ENCODE measurements at places on chromosomes 12 and 14.
A peak's percentile ranks its signal among the peaks of the same experiment; 100 is the strongest.

GRCh38 chr12:100724071-100724470 lies 70.5 kb upstream of the ANO4 start:
- peak; percentile 75 for DNase-seq

GRCh38 chr14:24775950-24776349 lies 142.0 kb upstream of the GZMB start:
- no peak for DNase-seq

GRCh38 chr14:61103541-61104339 lies 122.7 kb downstream of the SLC38A6 start:
- no peak for DNase-seq

DNA sequence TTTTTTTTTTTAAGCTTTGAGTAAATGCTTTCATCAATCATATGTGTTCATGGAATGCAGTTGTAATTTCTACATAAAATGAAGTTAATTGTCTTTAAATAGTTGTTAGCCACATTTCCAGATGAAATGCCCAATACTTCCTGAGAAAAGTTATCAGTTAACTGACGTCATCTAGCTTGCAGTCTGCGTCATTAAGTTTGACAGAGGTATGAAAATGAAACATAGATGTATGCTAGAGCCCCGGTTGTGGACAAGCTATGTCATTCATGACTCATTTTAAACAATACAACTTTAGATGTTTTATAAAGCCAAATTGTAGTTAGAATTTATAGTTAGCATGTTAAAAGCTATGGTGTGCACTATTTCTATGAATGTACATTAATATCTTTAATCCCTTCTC lies 90.7 kb downstream of the PLEKHA5 start:
- no peak for DNase-seq

DNA sequence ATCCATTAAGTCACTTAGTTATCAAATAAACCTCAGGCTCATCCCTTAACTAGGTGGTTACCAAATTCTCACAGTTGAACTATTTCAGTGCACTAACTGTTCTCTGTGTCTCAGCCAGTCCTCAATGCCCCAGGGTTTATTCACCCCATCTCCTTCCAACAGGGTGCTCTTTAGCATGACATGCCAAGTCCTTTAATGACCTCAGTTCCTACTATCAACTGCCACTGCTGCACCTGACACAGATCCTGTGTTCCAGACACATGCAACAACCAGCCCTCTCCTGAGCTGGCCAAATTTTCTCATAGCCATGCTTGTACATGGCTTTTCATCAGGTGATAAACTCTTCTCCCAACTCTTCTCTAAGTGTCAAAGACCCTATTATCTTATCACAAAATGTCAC lies 80.0 kb downstream of the ATXN2 start:
- no peak for DNase-seq

- no peak for DNase-seq
These were observed 16.0 kb downstream of the METTL3 start for GRCh38 chr14:21494902-21495762.

DNA sequence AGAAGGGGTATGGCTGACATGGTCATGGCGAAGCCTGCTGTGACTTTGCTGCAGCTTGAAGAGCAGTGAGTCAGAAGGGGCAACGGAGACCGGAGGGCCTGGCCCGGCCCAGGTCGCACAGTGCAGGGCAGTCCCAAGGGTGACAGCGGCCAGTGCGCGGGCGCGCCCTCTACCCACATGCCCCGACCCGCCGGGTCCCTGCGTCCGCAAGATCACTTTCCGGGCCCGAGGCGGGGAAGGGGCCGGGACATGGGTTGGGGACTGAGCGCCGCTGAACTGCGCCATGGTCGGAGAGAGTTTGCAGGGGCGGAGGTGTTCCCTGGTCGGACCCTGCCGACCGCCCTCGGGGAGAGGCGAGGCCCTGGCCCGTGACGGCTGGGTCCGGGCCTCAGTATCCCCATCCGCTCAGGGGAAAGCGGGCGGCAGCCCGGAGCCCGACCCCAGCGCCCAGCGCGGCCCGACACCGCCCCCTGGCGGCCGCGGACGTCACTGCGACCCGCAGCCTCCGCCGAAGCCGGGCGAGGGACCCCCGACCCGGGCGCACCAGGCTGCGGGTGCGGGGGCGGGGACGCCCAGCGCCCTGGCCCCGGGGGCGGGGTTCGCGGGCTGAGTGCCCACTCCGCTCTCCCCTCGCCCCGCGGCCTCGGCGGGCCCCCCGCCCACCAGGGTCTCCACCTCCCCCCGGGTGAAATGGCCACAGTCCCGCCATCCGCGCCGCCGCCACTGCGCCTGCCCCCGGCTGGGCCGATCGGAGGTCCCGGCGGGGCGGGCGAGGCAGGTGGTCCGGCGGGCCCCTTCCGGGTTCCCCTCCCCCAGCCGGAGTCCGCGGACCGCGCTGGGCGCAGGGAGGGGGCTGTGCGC lies 7.2 kb upstream of the ANKRD9 start:
- DNase-seq: no peak

- no peak for DNase-seq
These were observed 36.0 kb upstream of the FAR2 start for GRCh38 chr12:29113101-29113500.

GRCh38 chr14:68623826-68624225 lies 169.0 kb downstream of the ZFP36L1 start:
- DNase-seq: no peak

DNA sequence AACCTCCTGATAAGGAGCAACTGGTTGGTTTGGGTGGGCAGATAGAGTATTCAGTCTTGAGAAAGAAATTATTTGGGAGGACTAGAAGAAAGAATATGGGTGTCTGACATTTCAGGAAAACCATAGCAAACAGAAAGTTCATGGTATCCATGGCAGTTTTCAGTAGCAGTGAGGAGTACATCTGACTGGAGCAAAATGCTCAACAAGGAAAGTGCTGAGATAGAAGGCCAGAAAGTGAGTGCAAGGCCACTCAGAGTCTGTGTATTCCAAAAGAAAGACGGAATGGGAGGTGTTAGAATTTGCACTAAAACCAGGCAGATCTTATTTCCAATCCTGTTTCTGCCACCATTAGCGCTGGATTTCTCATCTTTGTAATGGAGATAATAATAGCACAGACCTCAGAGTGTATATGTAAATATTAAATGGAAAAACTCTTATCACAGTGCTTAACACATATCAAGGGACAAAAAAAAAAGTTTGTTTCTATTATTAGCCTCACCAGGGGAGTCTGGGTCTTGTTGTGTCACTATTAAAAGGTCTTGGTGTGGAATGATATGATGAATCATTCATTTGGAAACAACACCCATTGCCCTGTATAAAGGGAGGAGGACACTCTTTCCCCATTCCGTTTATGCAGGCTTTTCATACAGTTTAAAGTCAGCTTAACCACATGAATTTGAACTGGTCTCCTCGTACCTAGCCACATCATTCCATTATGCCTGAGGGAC lies 349.8 kb downstream of the IPO8 start:
- DNase-seq: no peak

DNA sequence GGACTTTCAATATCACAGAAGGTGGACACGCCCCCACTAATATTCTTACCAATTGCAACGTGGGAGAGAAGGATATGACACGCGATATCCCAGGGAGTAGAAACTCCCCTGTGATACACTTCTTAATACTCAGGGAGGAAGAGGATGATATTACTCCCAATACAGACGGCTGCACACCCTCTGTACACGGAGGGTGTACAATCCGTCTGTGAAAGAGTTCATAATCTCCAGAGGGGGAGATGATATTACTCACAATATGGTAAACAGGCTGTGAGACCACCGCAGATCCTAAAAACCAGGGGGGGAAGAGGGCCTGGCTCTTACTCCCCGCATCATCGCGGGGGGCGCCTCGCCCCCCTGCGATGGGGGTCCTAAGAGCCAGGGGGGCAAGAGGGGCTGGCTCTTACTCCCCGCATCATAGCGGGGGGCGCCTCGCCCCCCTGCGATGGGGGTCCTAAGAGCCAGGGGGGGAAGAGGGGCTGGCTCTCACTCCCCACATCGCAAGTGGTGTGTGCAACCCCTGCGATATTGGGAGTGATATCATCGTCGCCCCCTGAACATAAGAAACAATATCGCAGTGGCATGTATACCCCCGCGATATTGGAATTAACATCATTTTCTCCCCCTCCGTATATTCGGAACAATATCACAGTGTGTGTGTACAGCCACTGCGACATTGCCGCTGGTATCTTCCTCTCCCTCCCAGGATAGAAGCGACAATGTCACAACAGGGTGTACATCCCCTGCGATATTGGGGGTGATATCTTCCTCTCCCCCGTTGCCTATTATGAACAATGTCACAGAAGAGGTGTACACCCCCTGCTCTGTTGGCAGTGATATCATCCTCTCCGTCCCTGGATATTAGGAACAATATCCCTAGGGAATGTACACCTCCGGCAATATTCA lies 8.9 kb upstream of the CLEC6A start:
- DNase-seq: no peak

DNA sequence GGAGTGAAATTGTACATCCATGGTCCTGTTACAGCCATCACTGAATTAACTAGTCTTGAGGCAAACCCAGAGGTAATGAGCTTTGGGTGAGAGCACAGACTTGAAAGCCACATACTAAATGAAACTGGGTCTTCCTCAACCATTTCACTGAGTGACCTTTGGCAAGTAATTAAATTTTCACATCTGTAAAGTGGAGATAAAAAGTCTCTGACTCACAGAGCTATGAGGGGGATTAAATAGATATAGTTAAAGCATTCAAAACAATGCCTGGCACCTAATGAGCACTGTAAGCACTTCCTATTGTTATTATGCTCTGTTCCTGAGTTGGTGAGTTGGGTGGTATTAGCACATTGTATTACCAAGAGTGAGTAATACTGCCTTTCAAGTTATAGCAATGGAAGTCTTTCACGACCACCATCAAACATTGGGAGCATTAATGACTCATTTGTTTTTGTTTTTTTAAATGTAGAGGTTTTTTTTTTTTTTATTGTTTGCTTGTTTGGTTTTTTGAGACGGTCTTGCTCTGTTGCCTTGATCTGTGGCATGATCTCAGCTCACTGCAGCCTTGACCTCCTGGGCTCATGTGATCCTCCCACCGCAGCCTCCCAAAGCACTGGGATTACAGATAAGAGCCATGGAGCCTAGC lies 12.5 kb upstream of the STRN3 start:
- no peak for DNase-seq

GRCh38 chr12:79645235-79645630 lies 45.5 kb downstream of the PAWR start:
- no peak for DNase-seq

DNA sequence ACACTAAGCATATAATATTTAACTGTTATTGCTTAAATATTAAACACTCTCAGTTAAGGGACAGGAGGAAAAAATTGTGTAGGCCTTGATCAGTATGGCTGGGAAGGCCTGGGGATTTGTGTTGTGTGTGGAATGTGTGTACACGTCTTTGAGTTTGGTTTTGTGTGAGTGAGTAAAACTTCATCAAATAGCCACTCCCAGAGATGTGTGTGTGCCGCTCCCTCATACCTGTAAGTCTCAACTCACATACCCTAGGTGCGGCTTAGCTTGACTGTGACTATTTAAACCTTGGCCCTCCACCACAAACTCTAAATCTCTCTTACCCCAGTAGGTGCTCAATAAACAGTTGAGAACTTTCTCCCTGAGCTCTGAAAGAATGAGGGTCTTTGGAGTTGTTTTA lies 64.3 kb downstream of the FLRT2 start:
- DNase-seq: no peak

DNA sequence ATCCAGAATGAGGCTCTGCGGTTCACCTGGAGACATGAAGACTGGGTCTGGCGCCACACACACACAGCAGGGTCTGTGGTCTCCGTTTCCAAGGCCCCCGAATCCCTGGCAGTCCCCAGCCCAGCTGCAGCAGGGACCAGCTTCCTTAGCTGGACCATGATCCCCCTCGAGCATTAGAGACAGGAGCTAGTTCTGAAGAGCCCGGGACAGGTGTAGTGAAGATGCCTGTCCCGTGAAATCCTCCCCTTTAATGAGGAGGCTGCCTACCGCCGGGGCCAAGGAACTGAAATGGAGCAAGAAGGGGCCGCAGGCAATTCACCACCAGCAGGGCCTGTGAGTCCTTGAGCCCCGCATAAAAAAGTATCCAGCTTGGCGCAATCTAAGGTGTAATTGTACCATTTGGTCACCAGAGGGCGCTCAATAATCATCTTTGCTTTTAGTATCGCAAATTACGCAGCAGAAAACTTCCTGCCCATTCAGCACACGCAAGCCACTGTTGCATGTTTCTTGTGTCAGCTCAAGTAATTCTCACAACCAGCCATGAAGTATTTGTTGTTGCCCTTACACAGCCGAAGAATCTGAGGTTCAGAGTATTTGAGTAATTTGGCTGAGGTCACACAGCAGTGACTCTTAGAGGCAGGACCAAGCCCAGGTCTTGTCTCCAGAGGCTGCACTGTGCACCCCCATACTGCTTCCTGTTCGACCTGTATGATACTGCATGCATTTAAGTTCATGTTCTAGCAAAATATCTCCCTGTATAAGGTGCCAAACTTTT lies 54.3 kb upstream of the PPP2R5C start:
- DNase-seq: peak; percentile 71

GRCh38 chr14:53295985-53296582 lies 143.0 kb upstream of the DDHD1 start:
- DNase-seq: no peak

DNA sequence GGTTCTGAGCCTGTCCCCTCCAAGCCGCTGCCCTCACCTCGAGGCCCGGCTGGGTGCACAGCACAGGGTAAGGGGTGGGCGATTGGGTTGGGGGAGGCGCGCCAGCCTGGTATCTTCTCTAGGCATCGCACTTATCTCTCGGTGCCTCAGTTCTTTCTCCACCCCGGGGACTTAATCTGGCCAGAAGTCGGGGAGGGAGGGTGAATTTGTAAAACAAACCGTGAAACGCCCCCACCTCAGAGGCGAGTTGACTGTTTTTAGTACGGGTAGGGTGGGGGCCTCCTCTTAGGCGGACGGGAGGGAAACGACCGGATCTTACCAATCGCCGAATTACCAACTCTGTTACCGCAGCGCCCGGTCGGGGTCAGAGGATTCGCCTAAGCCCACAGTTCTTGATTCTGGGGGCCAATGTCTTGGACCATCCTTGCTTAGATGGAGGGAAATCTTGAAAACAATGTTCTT lies 1.4 kb upstream of the TBX3 start:
- DNase-seq: no peak

Measured in NCI-H187 treated with DMSO at 0.1 percent for 48 hours (cell line).